ENCODE measurements at places on chromosomes 3 and 15.

GRCh38 chr3:128383316-128384235, 83.1 kb downstream of the DNAJB8 start:
- H3K36me3 ChIP-seq = peaks cover 33% of the 10 kb centered on the region
- H3K4me3 ChIP-seq = no peak overlapping the region
- H3K27ac ChIP-seq = no peak overlapping the region
- peaks cover 8% of the 10 kb centered on the region for H3K4me1 ChIP-seq
- no peak for ATAC-seq
- H3K27me3 ChIP-seq = no peaks in the 10 kb centered on the region

GRCh38 chr3:94654096-94654495, 591.2 kb downstream of the NSUN3 start:
- no peaks in the 10 kb centered on the region for H3K36me3 ChIP-seq
- no peaks in the 10 kb centered on the region for H3K4me1 ChIP-seq
- no peaks in the 10 kb centered on the region for H3K27me3 ChIP-seq
- peak; percentile 43 for ATAC-seq

DNA sequence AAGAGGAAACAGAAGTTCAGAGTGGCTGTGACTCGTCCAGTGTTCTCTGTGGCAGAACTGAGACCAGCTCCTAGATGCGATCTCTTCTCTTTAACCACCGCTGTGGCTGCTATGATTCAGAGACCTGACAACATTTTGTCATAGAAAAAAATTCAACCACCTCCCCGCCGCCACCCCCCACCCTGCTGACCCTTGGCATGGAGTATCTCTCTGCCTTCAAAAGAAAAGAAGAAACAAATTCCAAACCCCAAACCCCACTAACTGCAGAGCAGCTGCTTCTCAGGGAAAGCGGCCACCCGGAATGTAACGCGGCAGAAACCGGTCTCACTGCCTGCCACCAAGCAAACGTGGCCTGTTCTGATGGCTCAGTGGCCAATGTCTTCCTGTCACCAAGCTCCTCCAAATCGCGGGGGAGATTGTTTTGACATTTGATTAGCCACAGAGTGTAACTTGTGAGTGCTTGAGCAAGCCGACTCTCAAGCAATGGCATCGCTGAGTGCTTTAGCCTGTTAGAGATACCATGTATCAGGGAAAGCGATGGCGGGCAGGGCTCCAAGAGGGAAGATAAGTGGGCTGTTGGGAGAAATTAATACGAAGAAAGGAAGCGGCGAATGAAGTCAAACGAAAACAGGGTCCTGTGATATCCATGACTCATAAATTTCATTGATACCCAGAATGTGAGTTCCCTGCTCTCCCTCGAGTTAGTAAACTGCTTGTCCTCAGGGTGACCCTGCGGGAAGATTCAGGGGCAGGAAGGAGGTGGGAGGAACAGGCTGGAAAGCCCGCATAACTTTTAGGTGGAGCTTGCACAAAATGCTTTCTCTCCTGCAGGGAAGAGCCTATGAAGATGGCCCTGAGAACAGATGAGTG, 44.8 kb upstream of the TLE3 start:
- no peak overlapping the region for H3K27ac ChIP-seq
- no peaks in the 10 kb centered on the region for H3K36me3 ChIP-seq
- peaks cover 29% of the 10 kb centered on the region for H3K4me1 ChIP-seq
- peak; percentile 62 for ATAC-seq
- H3K4me3 ChIP-seq = no peak overlapping the region

GRCh38 chr3:187999821-188000220, 154.1 kb upstream of the LPP start:
- H3K4me3 ChIP-seq = peak overlapping the region; percentile 53
- peak overlapping the region; percentile 92 for H3K27ac ChIP-seq
- no peaks in the 10 kb centered on the region for H3K36me3 ChIP-seq
- H3K27me3 ChIP-seq = no peaks in the 10 kb centered on the region

GRCh38 chr3:123143669-123144411, 57.9 kb upstream of the SEC22A start:
- peaks cover 55% of the 10 kb centered on the region for H3K36me3 ChIP-seq
- H3K27me3 ChIP-seq = no peaks in the 10 kb centered on the region
- H3K4me1 ChIP-seq = no peaks in the 10 kb centered on the region
- no peak overlapping the region for H3K27ac ChIP-seq
- no peak for ATAC-seq

DNA sequence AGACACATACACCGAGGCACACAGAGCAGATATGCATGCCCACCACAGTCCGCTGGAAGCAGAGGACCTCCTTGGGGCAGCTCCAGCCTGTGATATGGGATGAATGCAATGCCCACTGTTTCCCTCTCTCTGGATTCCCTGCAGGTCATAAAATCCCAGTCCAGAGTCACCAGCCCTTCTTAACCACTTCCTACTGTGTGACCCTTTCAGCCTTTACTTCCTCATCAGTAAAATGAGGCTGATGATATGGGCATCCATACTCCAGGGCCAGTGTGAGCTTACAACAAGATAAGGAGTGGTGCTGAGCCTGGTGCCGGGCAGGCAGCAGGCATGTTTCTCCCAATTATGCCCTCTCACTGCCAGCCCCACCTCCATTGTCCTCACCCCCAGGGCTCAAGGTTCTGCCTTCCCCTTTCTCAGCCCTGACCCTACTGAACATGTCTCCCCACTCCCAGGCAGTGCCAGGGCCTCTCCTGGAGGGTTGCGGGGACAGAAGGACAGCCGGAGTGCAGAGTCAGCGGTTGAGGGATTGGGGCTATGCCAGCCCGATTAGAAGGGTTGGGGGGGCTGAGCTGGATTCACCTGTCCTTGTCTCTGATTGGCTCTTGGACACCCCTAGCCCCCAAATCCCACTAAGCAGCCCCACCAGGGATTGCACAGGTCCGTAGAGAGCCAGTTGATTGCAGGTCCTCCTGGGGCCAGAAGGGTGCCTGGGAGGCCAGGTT, at the start of gene GNAT1:
Gene GNAT1, plus strand, starts transcription at position 675 of the 725 bp plus-strand sequence. CDS start 116 bp downstream, outside the sequence.
- peaks cover 13% of the 10 kb centered on the region for H3K4me1 ChIP-seq
- no peaks in the 10 kb centered on the region for H3K36me3 ChIP-seq
- no peak within 1 kb of the TSS for H3K27ac ChIP-seq
- ATAC-seq = no peak

DNA sequence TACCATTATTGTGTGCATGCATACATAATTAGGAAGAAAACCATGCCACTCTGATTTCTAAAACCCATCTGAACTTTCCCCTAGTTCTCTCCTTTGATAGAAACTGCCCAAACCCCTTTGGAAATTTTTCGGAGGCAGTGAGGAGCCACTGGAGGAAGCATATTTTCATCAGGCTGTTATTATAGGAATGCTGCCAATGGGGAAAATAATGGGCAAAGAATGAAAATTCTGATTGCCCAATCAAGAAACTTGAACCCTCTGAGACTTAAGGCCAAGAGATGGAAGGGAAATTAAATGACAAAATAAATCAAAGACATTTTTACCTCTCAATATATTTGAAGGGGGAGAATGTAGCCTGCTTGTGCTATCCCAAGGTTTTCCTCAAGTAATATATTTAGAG, 376.0 kb upstream of the PDZRN3 start:
- H3K36me3 ChIP-seq = no peaks in the 10 kb centered on the region
- no peaks in the 10 kb centered on the region for H3K4me1 ChIP-seq
- no peak overlapping the region for H3K4me3 ChIP-seq
- no peaks in the 10 kb centered on the region for H3K27me3 ChIP-seq
- no peak overlapping the region for H3K27ac ChIP-seq
- ATAC-seq = no peak

GRCh38 chr3:53236112-53236841, 19.5 kb downstream of the TKT start:
- no peak for ATAC-seq
- H3K4me3 ChIP-seq = no peak overlapping the region
- no peaks in the 10 kb centered on the region for H3K4me1 ChIP-seq
- peaks cover 74% of the 10 kb centered on the region for H3K36me3 ChIP-seq
- H3K27me3 ChIP-seq = no peaks in the 10 kb centered on the region
- H3K27ac ChIP-seq = peak overlapping the region; percentile 32

GRCh38 chr3:98322101-98322500, 31.6 kb upstream of the OR5K4 start:
- H3K4me3 ChIP-seq = no peak overlapping the region
- no peak for ATAC-seq
- no peak overlapping the region for H3K27ac ChIP-seq
- peaks cover 9% of the 10 kb centered on the region for H3K27me3 ChIP-seq
- no peaks in the 10 kb centered on the region for H3K4me1 ChIP-seq
- no peaks in the 10 kb centered on the region for H3K36me3 ChIP-seq

GRCh38 chr3:123997543-123997942, 5.6 kb upstream of the ROPN1 start:
- no peaks in the 10 kb centered on the region for H3K36me3 ChIP-seq
- H3K27me3 ChIP-seq = peaks cover 22% of the 10 kb centered on the region
- no peak overlapping the region for H3K27ac ChIP-seq

- no peak for ATAC-seq
- H3K4me1 ChIP-seq = no peaks in the 10 kb centered on the region
- no peak overlapping the region for H3K27ac ChIP-seq
- H3K36me3 ChIP-seq = no peaks in the 10 kb centered on the region
- no peaks in the 10 kb centered on the region for H3K27me3 ChIP-seq
Measured at GRCh38 chr3:110495201-110495927, 576.3 kb upstream of the NECTIN3 start.

- H3K4me1 ChIP-seq = peaks cover 13% of the 10 kb centered on the region
- H3K27me3 ChIP-seq = peaks cover 5% of the 10 kb centered on the region
- ATAC-seq = no peak
- peak overlapping the region; percentile 29 for H3K4me3 ChIP-seq
- H3K27ac ChIP-seq = peak overlapping the region; percentile 75
Measured at GRCh38 chr15:67946701-67947100, 106.9 kb upstream of the RNU6-1 start.

DNA sequence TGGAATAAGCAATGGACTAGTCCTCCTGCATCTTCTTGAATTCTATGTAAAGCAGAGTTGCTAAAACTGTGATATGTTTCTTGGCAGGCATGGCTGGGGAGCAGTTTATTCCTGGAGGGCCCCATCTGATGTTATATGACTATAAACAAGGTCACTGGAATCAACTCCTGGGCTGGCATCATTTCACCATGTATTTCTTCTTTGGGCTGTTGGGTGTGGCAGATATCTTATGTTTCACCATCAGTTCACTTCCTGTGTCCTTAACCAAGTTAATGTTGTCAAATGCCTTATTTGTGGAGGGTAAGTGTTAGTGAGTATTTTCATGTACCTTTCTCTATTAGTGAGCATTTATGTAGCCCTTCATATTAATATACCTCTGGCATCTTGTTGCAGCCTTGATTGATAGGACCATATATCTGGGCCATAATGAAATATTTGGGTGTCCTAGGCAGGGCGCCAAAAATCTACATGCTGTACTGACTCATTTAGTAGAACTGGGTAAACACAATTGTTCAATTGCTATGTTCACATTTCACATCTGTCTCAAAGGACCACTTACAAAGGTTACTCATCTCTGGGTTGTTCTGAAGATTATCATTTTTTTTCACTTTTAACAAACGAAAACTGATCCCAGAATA, 52.6 kb upstream of the ADGRG7 start:
- H3K4me3 ChIP-seq = no peak overlapping the region
- no peaks in the 10 kb centered on the region for H3K27me3 ChIP-seq
- ATAC-seq = no peak
- no peaks in the 10 kb centered on the region for H3K36me3 ChIP-seq
- no peaks in the 10 kb centered on the region for H3K4me1 ChIP-seq
- no peak overlapping the region for H3K27ac ChIP-seq

DNA sequence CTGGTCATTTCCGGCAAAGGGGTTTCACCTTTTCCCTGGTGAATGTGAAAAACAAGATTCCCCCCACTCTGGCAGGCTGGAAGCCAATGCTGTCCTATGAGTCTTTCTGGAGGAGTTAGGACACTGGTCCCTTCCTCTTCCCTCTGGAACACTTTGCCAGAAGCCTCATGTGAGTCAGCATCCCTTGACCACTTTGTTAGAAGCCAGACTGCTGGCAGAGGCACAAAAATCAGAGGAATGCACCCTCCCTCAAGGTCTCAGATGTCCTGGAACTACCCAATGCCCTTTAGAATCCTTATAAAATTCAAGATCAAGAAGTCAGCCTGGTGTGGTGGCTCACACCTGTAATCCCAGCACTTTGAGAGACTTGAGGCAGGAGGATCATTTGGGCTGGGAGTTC, 26.6 kb downstream of the ITGB5 start:
- no peak for ATAC-seq
- H3K36me3 ChIP-seq = no peaks in the 10 kb centered on the region
- H3K4me1 ChIP-seq = no peaks in the 10 kb centered on the region
- H3K4me3 ChIP-seq = no peak overlapping the region
- peaks cover 8% of the 10 kb centered on the region for H3K27me3 ChIP-seq

GRCh38 chr3:66486202-66486601, 14.6 kb downstream of the LRIG1 start:
- H3K27me3 ChIP-seq = no peaks in the 10 kb centered on the region
- H3K4me3 ChIP-seq = no peak overlapping the region
- ATAC-seq = no peak
- no peaks in the 10 kb centered on the region for H3K36me3 ChIP-seq
- H3K4me1 ChIP-seq = peaks cover 7% of the 10 kb centered on the region

DNA sequence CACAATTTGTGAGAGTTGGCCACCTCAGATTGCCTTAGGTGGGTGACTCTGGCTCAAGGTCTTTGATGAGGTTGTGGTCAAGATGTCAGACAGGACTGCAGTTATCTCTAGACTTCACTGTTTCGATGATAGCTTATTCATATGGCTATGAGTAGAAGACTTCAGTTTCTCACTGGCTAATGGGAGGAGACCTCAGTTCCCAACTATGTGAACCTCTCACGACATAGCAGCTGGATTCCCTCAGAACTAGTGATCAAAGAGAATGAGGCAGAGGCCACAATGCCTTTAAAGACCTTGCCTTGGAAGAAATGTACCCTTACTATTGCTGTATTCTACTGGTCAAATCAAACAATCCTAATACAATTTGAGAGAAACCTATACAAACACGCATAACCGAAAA, 607.5 kb upstream of the ROBO2 start:
- H3K4me1 ChIP-seq = no peaks in the 10 kb centered on the region
- no peaks in the 10 kb centered on the region for H3K27me3 ChIP-seq
- no peak overlapping the region for H3K27ac ChIP-seq
- no peak for ATAC-seq
- H3K36me3 ChIP-seq = no peaks in the 10 kb centered on the region

Measured in stimulated activated memory B cell treated with anti-CD40 and anti-IgM and Interleukin-4, amounts not matched to agents 10 μg/mL and 1 μg/mL and 100 μg/mL, for 72 hours (primary cell).